ENCODE measurements at places on chromosomes 11 and 22.

- no peak for DNase-seq
These were observed 7.4 kb downstream of the HIRA start for GRCh38 chr22:19424186-19424500.

DNA sequence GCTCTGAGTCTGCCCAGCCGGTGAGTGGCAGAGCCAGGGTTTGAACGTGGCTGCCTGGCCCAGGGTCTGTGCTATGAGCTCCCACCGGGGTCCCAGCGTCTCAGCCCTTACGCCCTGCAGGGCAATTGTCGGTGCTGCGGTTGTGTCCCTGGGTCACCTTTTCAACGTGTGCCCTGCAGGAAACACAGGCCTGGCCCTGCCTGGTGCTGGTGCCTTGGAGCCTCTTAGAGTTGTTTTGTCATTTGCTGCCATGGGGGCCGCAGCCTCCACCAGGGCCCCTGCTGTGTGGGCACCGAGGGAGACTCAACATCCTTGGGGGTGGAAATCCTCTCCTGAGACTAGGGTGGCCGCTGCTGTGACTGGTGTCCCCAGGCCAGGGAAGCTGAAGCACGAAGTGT, 50.6 kb upstream of the SLC22A12 start:
- DNase-seq, result no peak

- no peak for DNase-seq
These were observed 142.4 kb downstream of the CACNA1I start for GRCh38 chr22:39712751-39713525.

DNA sequence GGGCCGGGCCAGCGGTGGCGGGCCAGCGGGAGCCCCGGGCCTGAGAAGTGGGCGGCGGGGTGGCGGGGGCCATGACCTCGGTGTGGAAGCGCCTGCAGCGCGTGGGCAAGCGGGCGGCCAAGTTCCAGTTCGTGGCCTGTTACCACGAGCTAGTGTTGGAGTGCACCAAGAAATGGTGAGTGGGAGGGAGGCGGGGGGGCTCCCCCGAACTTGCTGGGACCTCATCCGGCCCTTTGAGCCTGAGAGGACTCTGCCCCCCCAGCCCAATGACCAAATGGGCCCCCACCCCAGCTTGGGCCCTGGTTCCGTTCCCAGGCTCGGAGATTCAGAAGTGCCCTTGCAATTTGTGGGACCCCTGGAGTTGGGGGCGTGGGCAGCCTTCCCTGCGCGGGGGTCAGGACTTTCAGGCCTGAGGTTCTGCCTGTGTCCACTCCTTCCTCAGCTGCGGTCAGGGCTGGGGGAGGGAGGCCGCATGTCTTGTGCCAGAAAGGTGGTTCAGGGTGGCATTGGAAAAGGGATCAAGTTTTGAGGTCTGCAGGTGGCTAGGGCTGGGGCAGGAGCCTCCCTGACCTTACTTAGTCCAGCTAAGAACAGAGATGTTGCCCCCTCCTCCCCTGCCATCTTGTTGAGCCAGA, 496 bp downstream of the EHBP1L1 start:
- DNase-seq, result no peak

- no peak for DNase-seq
These were observed 1.4 kb upstream of the KRTAP5-6 start for GRCh38 chr11:1695548-1696108.

DNA sequence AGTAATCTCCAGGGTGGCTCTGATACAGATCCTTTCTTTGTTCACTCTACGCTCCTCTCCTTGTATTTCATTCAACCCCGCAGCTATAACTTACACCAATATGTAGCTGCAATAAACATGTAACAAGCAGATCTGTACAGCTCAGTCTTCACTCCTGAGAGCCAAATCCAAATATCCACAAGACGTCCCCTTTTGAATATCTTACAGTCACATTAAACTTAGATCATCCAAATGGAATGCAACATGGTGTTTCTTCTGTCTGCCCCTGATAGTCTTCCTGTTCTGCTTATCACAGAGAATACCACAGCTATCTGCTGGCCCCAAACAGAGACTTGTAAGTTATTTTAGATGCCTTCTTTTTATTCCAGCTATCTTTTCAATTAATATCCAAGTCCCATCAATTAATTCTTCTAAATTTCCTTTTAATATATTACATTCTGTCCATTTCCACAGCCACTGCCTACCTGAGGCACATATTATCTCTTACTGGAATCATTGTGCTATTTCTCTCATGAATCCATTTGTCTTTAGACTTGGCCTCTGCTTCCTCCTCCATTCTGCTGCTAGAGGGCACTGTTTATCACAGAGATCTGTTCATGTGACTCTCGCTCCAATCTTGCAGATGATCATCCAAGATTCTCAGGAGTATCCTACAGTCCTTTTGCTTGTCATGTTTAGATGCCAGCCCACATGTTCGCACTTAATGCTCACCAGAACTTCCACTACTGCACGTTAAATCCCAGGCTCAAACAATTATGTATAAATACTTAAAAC, 908.6 kb downstream of the NTM start:
- no peak for DNase-seq

DNA sequence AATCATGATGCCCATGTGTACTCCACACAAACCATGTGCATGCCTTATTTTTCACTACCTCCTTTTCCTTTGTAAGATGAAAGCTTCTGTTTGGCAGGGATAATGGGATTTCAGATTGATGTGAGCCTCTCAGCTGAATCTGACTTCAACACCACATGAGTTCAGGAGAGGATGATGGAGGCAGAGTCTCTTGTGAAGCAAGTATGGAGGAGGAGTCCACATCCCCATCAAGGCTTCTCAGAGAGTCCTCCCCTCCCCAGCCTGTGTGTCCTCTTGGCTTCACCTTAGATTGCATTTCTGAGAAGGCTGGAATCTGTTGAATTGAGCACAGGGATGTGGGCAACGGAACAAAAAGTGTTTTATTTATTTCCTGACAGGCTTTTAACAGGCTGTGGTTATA, 370.4 kb downstream of the FAT3 start:
- DNase-seq, result no peak

DNA sequence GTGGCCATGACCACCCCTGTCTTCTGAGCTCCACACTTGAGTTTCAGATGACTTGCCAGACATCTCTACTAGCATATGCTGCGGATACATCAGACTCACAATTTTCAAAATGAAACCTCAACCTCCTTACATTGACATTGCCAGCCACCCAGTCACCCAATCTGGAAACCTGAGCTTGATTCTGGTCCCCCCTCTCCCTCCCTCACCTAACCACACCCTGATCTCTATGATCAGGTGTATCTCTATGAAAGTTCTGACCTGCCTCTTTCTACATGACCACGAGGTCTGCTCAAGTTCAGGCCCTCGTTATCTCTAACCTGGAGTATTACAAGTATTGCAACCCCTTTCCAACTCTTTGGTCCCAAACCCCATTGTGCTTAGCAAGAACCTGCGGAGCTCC, 254.1 kb downstream of the KIRREL3 start:
- no peak for DNase-seq

- DNase-seq, result no peak
These were observed 2.8 kb downstream of the NTM start for GRCh38 chr11:131373095-131373725.

GRCh38 chr11:76587820-76588454, 82.6 kb downstream of the LRRC32 start:
- DNase-seq, result no peak

DNA sequence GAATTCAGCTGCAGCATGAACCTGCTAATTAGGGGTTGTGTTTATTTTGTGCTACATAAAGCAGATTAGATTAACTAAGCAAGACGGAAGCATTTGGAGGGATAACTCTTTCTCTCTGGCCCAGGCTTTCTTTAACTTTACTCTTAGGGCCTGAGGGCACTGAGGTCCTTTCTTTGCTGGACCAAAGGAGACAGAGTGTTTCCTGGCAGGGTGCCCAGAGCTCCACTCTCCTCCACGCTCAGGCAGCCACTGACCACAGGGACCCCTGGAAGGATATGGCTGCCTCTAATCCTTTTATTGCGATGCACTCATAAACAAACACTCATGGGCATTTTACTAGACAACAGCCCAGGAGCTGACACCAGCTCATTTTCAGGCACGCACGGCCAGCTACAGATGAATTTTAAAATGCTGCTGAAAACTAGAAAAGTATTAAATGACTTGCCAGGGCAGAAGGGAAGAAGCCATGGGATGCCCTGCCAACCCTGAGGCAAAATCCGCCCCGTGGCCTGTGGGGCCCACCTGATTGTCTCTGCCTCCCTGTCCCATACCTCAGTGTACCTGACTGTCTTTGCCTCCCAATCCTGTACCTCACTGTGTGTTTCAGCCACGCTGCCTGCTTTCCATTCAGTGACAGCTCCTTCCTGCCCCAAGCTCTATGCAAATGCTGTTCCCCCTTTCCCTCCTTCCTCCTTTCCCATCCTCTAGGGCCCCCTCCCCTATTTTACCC, 192.6 kb upstream of the NAV2 start:
- no peak for DNase-seq

GRCh38 chr11:45078236-45079074, 68.0 kb upstream of the PRDM11 start:
- DNase-seq, result no peak

DNA sequence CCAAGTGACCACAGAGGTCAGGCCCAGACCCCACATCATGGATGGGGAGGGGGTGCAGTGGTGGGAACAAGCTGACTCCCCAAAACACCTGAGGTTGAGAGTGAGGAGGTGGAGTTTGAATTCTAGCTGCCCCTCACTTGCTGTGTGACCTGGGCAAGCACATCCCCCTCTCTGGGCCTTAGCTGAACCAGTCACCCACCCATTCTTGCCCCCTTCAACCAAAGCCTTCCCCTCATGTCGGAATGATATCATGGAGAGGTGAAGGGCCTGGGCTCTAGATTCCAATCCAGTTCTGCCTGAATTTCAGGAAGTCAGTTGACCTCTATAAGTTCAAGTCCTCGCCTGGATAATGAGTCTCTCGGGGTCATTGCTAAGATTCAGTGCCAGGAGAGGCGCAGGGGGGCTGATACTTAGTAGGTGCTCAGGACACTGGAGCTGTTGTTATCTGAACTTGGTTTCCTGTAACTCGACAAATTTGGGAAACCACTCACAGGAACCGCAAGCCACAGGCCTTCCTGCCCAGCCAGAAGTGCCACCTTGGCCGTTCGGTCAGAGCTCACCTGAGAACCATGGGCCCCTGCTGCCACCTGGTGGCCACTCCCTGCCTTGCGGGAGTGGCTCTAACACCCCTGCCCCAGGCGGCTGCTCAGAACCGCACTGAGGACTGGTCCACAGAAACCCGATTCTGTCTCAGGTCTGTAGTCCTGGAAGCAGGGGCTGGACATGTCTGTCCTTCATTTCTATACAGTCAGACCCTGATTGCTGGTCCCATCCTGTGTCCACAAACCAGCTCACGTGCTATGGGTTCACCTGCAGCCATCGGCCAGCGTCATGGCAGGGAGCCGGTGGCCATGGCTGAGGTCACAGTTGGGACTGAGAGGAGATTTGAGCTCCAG, 6.9 kb downstream of the CDC42EP1 start:
- peak; percentile 46 for DNase-seq

DNA sequence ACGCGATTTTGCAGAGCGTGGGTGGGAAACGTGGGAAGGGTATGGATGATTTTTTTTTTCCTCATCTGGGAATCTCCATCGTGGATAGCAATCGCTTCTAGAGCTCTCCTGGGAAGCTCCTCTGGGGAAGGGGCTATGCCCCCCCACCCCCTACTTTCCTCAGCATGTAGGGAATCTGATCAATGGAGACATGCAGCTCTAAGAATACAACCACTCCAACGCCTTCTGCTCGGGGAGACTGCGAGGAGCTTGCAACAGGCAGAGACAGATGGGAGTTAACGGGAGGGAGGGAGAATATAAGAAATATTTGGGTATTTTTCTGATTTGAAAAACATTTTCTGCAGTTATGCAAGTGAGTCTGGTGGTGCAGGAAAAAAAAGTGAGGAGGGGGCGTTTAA, 104.6 kb upstream of the HSD17B12 start:
- no peak for DNase-seq

DNA sequence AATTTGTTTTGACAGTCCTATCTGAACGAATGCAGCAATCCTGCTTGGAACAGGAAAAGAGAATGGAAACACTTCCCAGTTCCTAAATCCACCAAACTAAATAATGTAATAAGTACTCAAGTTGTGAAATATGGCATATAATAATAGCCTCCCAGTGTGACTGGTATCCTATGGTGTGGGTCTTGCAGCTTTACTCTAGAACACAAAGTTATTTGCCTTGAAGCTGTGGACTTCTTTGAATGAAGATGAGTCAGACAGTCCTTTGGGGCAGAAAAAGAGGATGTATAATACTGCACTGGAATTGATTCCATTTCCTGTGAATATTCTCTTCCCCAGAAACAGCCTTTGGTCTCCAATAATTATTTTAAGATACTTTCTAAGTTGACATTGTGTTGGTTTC, 887.0 kb downstream of the KCNA4 start:
- DNase-seq, result no peak

- no peak for DNase-seq
These were observed 4.0 kb downstream of the THAP12 start for GRCh38 chr11:76376746-76377558.

GRCh38 chr11:64224891-64225607, 937 bp downstream of the TRPT1 start:
- no peak for DNase-seq

- DNase-seq, result no peak
These were observed 66.1 kb downstream of the ARHGAP42 start for GRCh38 chr11:100753172-100753543.

- DNase-seq, result no peak
These were observed 6.2 kb downstream of the SYT12 start for GRCh38 chr11:67029146-67029545.

- DNase-seq, result no peak
These were observed 29.0 kb downstream of the SPATA19 start for GRCh38 chr11:133816146-133816870.

DNA sequence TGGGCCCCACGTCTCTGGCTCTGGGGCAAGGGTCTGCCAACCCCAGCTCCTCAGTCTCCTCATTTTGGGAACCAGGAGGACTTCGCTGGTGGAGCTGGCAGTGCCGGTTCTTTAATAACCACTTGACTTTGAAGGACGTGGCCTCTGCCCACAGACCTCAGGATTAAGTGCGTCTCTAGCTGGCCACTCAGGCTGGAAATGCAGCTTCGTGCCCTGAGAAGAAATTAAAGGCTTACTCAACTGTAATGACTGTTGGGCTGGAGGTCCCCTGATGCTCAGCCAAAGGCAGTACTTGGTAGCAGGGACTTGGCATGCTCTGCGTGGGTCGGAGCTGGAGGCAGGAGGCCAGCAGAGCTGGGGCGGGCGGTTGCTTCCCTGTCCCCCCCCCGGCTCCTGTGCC, 16.7 kb upstream of the PARVG start:
- no peak for DNase-seq

- DNase-seq, result no peak
These were observed 52.9 kb upstream of the CLTCL1 start for GRCh38 chr22:19344420-19344819.

GRCh38 chr11:84144531-84144930, 858.4 kb upstream of the CCDC90B start:
- DNase-seq, result no peak

DNA sequence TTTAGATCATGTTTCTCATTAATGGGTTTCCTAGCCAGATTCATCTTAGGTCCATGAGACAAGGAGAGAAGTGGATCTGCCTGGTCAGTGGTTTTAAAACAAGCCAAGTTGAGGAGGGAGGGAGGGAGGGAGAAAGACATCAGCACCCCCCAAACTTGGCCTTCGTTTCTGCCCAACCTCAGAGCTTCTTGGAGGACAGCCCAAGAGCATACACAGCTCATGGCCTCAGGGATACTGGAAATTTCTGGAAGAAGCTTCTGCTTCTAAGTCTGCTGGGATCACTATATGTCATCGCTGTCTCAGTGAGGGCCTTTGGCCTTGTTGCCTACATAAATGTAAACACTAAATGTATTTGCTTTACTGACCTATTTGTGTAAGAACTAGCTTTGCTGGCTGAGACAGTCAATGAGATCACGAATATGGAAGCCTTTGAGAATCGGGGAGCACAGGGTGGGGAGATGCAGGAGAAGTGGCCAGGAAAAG, 375.1 kb downstream of the BUD13 start:
- DNase-seq, result no peak
